Non-pigmented ciliary epithelial cell (primary cell): ENCODE measurements at places on chromosomes 4 and X.

GRCh38 chr4:121270389-121270788 lies 106.3 kb upstream of the TNIP3 start:
- no peak for DNase-seq

DNA sequence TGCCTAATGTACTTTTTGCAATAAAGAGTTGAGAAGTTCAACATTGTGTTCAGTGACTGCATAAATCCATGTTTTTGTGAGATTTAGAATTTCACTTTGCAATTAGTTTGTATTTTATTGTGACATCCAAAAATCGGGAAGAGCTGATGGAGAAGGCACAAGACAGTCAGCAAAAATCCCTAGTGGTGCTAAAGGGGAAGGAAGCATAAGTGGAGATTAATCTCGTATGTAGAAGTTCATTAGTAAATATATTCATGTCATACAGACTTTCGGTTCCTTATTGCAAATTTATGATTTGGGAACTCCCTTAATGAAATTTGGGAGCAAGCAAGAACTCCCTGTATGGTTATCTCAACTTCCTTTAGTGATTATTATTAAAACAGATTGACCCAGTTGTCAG lies 57.8 kb upstream of the SLC39A8 start:
- no peak for DNase-seq

DNA sequence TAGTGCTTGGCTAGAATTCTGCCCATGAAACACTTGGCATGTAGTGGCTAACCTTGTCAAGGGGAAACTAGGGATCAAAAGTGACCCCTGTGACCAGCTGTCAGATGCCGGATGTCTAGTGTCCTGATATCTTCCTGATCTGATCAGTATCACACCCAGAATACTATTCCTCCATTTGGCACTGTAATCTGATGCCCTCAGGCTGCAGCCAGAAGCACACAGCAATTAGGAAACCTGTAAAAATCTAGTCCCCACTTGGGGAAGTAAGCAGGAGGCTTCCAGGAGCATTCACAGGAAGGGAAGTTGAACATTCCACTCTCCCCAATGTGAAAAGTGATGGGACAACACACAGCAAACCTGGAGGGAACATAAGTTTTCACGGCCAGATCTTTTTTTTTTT lies 125.1 kb downstream of the HS6ST2 start:
- no peak for DNase-seq

GRCh38 chr4:52197306-52197705 lies 146.2 kb downstream of the SPATA18 start:
- DNase-seq = no peak

GRCh38 chrX:71543316-71543715 lies 10.4 kb downstream of the OGT start:
- DNase-seq = peak; percentile 67

GRCh38 chrX:14801136-14801535 lies 71.7 kb downstream of the FANCB start:
- no peak for DNase-seq

DNA sequence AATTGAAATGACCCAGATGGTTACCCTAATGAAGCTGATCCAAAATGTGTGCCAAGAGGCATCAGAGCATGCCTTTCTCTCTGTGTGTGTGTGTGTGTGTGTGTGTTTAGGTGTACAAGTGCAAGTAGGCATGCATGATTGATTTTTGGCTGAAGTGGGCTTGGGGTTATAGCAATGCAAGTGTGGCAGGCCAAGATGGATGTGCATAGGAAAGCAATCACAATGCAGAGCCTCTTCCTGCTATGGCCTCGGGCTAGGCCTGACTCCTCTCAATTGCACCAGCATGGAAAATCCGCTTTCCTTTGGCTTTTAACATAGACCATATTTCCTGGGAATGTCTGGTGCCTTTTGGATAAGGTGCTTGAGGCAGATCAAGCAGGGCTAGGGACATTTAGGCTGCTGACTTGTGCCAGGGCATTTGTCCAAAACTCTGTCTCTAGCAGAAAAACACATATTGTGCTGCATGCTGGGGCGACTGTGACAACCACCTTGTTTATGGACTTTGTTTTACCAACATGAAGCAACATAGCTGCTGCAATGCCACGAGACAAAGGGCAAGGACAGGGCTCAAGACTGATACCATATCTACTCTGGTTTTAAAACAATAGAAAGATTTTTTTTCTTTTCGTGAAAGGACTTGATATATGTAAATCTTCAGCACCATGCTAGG lies 395.7 kb downstream of the RAPGEF2 start:
- no peak for DNase-seq

DNA sequence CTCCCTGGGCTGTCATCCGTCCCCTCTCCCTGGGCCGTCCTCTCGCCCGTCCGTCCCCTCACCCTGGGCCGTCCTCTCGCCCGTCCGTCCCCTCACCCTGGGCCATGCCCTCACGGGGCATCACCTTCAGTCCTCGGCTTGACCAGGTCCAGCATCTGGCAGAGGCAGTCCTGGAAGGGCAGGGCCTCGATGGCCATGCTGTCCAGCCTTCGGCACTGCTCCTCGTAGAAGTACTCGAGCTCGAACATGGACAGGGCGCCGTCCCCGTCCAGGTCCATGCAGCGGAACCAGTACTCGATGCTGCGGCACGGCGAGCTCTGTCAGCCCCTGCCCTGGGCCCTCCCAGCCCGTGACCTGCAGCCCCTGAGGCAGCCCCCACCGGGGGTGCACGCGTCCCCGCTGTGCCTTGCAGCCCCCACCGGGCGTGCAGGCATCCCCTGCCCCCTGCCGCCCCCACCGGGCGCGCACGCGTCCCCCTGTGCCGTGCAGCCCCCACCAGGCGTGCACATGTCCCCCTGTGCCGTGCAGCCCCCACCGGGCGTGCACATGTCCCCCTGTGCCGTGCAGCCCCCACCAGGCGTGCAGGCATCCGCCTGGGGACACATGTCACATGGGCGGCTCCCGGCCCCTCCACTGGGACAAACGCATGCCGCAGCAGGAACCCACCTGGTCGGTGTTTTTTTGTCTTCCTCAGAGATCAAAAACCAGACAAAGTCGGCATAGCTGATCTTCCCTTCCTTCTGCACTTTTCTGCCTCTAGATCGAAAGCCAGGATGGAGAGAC lies 22.2 kb upstream of the GTPBP6 start:
- DNase-seq = no peak

- no peak for DNase-seq
Observed at GRCh38 chr4:36168127-36168878, 76.0 kb downstream of the ARAP2 start.

DNA sequence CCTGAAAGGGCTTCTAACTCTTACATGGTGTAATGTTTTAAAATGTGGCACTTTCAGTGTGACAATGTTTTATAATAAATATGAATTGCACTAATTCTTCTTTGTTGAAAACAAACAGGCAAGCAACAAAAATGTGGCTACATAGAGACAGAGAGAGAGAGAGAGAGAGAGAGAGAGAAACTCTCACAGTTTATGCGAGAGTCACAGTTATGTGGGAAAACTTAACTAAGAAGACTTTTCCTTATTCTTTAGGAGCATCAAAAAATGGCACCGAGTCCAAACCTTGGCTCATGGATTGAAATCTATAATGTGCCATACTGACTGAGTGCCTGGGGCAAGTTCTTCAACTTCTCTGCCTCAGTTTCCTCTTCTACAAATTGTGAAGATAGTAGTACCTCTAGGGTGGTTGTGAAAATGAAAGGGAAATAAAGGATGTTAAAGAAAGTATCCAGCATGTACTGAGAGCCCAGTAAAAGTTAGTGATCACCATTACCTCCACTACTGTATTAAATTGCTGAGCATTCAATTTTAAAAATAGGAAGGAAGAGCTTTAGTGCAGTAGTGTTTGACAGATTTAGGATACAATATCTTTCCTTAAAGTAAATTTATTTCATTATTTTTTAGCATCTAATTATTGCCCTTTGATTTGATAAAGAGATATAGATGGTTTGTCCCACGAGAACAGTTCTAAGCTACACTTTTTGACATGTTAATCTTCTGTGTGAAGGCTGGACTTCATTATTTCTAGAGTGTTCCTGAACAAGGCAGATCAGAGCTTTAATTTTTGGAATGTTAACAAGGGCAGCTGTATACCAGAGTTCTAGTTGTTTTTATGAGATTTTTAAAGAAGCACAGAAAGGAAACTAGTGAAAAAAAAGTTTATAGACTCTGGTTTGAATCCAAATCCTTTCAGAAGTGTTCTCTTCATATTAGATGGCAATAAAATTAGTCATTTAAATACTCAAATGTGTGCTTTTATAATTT lies 187.5 kb upstream of the ANK2 start:
- DNase-seq = no peak

DNA sequence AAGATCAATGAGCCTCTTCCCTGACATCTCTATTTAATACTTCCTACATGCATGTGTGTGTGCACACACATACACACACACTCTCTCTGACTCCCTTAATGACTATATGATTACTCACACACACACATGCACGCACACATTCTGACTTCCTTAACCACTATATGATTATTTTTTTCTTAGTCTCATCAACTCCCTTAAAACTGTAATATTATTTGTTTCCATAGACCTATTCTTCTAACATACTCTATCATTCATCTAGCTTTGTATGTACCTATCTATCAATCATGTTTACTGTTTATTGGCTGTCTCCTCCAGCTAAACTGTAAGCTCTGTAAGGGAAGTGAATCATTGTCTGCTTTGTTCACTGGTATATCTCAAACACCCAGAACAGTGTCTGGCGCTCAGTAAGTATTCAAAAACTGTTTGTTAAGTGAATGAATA lies 236.6 kb downstream of the RASL11B start:
- peak; percentile 43 for DNase-seq

DNA sequence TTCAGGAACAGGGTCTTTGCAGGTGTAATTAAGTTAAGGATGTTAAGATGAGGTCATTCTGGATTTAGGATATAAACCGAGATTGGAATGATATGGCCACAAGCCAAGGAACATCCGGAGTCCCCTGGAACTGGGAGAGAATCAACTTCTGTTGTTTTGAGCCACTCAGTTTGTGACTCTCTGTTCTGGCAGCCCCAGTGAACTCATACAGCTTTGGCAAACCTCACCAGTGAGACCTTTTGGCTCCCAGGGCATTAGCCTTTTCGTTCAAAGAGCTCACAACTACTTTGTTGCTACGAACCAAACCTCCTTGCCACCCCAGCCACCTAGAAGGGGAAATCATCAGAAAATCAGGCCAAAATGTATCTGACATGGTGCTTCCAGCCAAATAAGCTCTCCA lies 80.4 kb downstream of the MTMR1 start:
- no peak for DNase-seq

- DNase-seq = peak; percentile 76
Observed at GRCh38 chr4:159283696-159284095, 180.8 kb downstream of the RAPGEF2 start.

DNA sequence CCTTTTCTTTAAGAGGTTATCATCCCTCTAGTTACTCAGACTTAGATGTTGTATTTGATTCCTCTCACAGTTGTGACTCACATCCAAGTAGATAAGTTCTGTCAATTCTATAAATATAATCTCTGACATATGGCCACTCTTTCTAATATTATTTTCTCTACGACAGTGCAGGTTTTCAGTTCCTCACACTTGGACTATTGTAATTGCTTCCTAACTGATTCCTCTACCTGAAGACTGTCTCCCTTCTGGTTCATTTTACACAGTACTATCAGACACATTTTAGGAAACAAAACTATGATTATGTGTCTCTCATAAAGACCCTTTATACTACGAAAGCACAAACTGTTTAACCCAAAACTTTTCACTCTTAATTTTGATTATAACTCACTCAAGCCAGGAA lies 31.3 kb upstream of the GNRHR start:
- DNase-seq = no peak

DNA sequence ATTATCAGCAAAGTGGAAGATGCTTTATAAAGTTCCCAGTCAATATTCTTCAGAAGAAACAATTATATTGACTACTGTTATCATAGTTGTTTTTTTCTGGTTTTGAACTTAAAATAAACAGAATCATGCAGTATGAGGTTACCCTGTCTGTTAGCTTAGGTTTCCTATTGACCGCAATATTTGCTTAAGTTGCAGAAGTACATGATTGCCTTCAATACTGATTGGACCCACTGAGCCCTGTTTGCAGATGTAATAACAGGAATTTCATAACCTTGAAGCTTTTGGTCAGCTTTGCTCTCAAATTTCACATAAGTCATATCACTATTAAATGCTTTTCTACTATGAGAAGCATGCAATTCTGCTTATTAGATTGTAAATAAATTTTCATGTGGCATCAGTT lies 229.1 kb upstream of the FSTL5 start:
- no peak for DNase-seq

GRCh38 chr4:186068581-186069348 lies at the start of gene TLR3:
TLR3 (plus strand) TSS chr4:186069156; CDS start chr4:186076620, 7,464 bp downstream.
- peak; percentile 13 for DNase-seq

GRCh38 chr4:742742-743311 lies 37.2 kb downstream of the PCGF3 start:
- no peak for DNase-seq

- DNase-seq = no peak
Observed at GRCh38 chr4:107800706-107801105, 24.0 kb upstream of the SGMS2 start.

- DNase-seq = no peak
Observed at GRCh38 chr4:140163029-140163810, 9.2 kb upstream of the MAML3 start.

DNA sequence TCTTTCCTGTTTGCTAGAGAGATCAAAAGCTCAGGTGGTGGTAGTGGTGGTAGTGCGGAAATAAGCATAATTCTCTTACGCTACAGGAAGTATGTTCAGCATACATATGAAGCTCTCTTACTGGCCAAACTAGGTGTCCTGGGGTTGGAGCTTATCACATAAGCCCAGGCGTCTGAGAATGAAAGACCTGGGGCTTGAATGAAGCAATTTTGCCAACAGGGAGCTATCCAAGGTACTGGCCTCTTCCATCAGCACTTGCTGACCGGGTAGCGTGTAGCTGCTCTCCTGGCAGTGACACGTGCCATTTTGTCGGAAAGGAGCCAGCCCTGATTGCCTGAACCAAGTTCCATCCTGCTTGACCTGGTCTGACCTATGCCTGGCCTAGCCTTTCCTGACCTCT lies 65.9 kb upstream of the HPF1 start:
- peak; percentile 26 for DNase-seq

DNA sequence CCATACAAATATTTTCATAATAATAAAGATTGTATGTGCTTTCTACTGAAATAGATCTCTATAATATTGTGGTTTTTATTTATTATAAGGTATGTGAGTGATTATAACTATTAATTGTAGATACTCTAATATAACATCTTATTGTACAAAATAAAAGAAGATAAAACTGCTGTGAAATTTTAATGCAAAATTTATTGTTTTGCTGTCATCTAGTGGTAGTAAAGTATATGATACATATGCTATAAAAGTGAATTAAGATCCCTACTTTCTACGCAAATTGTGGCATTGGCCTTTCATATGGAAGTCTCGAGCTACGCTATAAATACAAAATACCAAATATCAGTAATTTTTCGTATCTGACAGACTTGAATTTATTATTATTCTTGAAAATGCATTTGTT lies 19.3 kb downstream of the YIPF7 start:
- DNase-seq = no peak

DNA sequence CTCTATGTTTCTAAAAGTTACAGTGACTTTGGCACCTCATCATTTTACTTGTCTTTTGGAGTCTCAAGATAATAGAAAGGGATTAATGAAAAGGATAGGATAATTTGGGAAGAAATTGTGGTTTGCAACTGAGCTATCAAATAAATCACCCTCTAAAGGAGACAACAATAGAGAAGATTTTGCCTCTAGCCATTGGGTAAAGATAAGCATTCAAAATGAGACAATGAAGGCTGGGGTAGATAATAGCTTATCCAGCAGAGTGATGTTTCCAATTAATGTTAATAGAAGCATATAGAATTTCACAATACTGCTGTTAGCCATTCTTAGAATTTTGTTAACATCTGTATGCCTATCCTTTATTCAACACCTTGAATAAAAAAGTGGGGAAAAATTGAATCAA lies 1177.6 kb downstream of the ADGRL3 start:
- DNase-seq = no peak

- DNase-seq = no peak
Observed at GRCh38 chr4:67770422-67770821, 16.2 kb upstream of the GNRHR start.
